Activated T-helper 2 cell treated with anti-CD3 and anti-CD28 coated beads, Interferon-gamma antibody, Interleukin-2, Interleukin-4, amounts not matched to agents 10 μg/mL and 5 μg/mL and 100 μg/mL, durations not matched to agents 14 hours and 24 hours and 36 hours (primary cell): ENCODE measurements at places on chromosomes 1 and 21.

DNA sequence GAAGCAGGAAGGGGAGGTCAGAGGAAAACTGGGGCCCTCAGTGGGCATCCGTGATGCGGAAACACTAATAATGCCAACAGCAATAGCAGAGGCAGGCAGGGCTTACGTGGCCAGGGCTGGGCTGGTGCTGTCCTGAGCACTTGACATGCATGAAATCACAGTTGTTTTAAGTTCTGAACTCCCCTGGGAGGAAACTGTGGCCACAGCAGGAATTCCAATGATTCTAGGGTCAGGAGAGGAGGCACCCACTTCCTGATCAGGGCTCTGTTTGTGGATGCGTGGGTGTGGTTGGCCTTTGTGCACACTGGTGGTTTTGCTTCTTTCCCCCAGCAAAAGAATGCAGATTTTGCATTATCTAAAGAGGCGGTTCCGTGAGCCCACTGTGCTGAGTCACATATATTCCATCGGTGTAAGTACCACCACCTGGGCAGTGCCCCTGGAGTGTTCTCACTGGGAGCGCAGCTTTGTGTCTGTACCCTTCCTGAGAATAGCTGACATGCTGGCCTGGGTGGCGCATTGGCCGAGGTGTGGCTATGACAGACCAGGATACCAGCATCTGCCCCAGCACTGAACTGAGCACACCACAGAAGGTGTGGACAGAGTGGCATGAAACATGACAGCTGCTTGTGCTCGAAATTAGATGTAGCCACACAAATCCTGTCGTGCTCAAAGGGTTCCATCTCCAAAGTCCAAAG, 71.0 kb downstream of the PDE9A start:
- peaks cover 5% of the 10 kb centered on the region for H3K36me3 ChIP-seq
- H3K27ac ChIP-seq = no peak overlapping the region
- no peak overlapping the region for H3K4me3 ChIP-seq
- H3K27me3 ChIP-seq = no peaks in the 10 kb centered on the region

DNA sequence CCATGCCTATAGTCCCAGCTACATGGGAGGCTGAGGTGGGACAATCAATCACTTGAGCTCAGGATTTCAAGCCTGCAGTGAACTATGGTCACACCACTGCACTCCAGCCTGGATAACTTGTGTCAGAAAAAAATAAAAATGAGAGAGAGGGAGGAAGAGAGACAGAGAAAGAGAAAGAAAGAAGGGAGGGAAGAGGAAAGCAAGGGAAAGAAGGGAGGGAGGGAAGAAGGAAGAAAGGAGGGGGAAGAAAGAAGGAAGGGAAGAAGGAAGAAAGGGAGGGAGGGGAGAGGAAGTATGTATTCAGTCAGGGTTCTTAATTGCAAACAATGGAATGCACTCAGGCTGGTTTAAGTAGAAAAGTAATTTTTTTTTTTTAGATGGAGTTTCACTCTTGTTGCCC, 7.9 kb upstream of the HENMT1 start:
- no peaks in the 10 kb centered on the region for H3K36me3 ChIP-seq
- H3K4me3 ChIP-seq = no peak overlapping the region
- H3K4me1 ChIP-seq = peaks cover 9% of the 10 kb centered on the region

DNA sequence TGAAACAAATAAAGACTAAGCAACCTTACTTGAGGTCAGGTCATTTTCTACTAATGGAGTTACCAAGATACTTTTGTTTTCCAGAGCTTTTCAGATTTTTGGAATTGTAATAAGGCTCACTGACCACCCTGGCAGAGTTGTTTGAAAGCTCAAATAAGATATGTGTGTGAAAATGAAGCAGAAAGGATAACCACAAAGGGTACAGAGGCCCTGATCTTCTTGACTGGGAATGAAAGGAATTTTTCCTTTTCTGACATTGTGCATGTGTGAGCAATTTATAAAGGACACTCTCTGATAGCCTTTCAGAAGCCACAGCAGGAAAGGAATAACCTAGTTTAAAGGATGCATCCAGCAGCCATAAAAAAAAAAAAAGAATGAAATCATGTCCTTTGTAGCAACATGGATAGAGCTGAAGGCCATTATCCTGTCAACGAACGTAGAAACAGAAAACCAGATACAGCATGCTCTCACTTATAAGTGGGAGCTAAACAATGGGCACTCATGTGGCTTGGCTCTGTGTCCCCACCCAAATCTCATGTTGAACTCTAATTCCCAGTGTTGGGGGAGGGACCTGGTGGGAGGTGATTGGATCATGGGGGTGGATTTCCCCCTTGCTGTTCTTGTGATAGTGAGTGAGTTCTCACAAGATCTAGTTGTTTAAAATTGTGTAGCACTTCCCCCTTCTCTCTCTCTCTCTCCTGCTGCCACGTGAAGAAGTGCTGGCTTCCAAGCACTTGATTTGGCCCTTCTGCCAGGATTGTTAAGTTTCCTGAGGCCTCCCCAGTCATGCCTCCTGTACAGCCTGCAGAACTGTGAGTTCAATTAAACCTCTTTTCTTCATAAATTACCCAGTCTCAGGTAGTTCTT, 3.1 kb upstream of the SRP9 start:
- no peak overlapping the region for H3K27ac ChIP-seq
- peaks cover 2% of the 10 kb centered on the region for H3K4me1 ChIP-seq
- H3K4me3 ChIP-seq = no peak overlapping the region
- no peak for DNase-seq
- H3K27me3 ChIP-seq = peaks cover 2% of the 10 kb centered on the region

GRCh38 chr1:160542303-160542945, 19.4 kb upstream of the SLAMF6 start:
- H3K36me3 ChIP-seq = peaks cover 26% of the 10 kb centered on the region
- H3K4me1 ChIP-seq = peaks cover 42% of the 10 kb centered on the region
- no peak overlapping the region for H3K27ac ChIP-seq
- DNase-seq = no peak
- no peak overlapping the region for H3K4me3 ChIP-seq
- no peaks in the 10 kb centered on the region for H3K27me3 ChIP-seq

DNA sequence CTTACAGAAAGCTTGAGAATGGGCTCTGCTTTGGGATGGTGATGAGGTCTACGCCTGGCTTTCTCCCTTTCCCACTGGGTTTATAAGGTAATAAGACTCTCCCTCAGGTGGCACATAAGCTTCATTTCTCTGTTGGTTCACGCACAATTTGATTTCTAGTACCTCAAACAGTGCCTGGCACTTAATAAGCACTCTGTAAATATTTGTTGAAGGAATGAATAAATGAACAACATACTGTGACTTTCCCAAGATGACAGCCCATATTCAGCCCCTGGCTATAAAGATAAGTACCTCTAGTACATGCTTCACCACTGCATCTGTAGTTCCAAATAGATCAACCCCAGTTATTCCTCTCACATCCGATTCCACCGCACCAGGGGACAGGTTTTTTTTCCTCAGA, 17.8 kb downstream of the COPA start:
- H3K27ac ChIP-seq = no peak overlapping the region
- peaks cover 68% of the 10 kb centered on the region for H3K36me3 ChIP-seq
- H3K4me3 ChIP-seq = no peak overlapping the region
- no peaks in the 10 kb centered on the region for H3K27me3 ChIP-seq

DNA sequence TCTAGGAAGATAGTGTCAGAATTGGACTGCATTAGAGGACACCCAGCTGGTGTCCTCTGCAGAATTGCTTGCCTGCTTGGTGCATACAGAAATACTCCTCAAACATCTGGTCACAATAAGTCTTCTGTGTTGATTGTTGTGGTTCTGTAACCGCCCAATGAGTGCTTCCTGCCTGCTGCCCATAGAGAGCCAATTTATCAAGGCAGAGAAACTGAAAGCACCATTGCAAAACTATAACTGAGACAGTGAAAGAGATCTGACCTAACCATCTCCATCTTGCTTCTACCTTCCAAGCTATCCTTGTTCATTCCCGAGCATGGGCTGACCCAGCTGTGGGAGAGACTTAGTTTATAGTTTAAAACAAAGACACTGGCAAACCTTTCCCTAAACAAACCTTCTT, 462.4 kb upstream of the RGS18 start:
- no peak overlapping the region for H3K4me3 ChIP-seq
- H3K27ac ChIP-seq = no peak overlapping the region
- no peaks in the 10 kb centered on the region for H3K36me3 ChIP-seq
- no peak for DNase-seq
- no peaks in the 10 kb centered on the region for H3K4me1 ChIP-seq

DNA sequence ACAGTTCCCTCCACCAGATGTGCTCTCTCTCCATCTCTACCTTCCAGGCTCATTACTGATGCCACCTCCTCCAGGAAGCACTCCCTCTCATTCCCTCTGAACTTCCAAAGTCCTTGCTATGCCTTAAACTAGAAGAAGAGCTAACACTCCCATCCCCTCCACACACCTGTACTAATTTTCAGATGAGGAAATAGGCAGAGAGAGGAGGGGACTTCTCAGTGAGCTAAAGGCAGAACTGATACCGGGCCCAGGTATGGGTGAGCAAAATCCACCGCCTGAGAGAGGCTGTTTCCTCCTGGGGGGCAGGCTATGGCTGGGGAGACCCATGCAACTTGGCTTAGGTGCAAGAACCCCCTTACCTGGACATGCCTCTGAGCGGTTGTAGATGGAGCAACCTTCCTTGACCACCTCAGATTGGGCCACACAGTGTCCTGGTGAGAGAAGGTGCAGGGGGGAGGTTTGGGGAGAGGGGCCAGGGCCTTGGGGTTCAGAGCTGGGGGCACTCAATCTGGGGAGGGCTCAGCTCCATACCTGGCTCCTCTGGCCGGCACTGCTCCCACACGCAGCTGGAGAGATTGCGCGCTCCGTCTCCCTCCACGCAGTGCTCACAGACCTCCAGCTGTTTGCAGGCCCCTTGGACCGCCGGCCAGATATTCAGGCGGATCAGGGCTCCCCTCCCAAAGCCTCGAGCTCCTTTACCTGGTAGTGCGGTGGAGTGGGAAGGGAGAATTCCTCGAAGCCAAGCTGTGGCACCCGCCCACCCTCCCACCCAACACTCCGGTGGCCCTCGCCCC, 967 bp downstream of the CD164L2 start:
- peaks cover 16% of the 10 kb centered on the region for H3K27me3 ChIP-seq
- no peaks in the 10 kb centered on the region for H3K4me1 ChIP-seq
- H3K4me3 ChIP-seq = no peak overlapping the region
- DNase-seq = no peak
- H3K27ac ChIP-seq = no peak overlapping the region

GRCh38 chr1:108107658-108108057, 92.5 kb downstream of the SLC25A24 start:
- H3K4me1 ChIP-seq = peaks cover 5% of the 10 kb centered on the region
- H3K27ac ChIP-seq = no peak overlapping the region
- peaks cover 5% of the 10 kb centered on the region for H3K27me3 ChIP-seq
